ENCODE measurements at places on chromosomes 7 and 10. TPM values are rescaled to one million over a fixed set of nuclear protein-coding genes. Genes with fewer than 3 reads are reported as not detected.

- no peaks in the 10 kb centered on the region for H3K36me3 ChIP-seq
- no peaks in the 10 kb centered on the region for H3K4me1 ChIP-seq
- no peak overlapping the region for H3K27ac ChIP-seq
- no peaks in the 10 kb centered on the region for H3K27me3 ChIP-seq
Observed at GRCh38 chr7:35495377-35495776, 199.6 kb downstream of the HERPUD2 start.

DNA sequence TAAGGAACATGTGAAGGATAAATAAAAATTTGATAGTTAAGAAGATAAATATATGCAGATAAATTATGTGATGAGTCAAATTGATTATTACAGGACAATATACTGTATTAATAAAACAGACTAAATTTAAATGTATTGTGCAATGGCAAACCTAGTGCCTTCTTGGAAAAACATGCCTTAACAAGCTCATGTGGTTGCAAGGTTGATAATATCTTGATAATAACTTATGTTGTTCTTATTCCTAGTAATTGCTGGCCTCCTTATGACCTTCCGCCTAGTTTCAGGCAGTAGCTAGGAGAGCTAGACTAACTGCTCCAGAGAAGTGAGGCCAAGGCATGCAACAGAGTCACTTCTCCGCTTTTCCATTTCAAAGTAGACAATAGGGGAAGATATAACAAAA is 7.6 kb upstream of the RAB11FIP2 start:
- no peaks in the 10 kb centered on the region for H3K4me1 ChIP-seq
- no peaks in the 10 kb centered on the region for H3K27me3 ChIP-seq
- H3K4me3 ChIP-seq, result no peak overlapping the region
- DNase-seq, result no peak
- H3K27ac ChIP-seq, result no peak overlapping the region

DNA sequence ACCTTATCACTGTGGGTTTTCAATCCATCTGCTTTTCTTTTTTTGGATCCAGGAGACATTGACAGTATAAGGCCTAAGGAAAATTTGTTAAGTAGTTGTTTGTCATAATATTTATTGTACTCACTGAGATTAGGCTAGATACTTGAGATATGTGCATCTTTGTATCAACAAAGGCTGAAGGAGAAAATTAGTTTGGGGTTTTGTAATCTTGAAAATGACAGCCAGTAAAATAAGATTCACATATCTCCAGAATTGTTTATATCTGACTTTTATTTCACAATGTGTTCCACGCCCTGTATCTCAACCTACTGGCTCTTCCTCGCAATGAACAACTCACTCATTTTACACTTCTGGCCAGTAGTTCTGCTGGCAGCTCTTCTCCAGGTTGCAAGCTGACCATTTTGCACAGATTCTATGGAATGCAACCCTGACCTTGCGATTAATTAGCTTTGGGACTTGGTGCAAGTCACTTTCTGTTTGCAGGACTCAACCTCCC is 132.7 kb downstream of the GATA3 start:
- H3K27ac ChIP-seq, result no peak overlapping the region
- no peaks in the 10 kb centered on the region for H3K36me3 ChIP-seq
- no peak overlapping the region for H3K4me3 ChIP-seq
- H3K27me3 ChIP-seq, result no peaks in the 10 kb centered on the region
- no peak for DNase-seq
- no peaks in the 10 kb centered on the region for H3K4me1 ChIP-seq

Gene SLC13A4
- not detected for total RNA-seq
